ENCODE measurements at places on chromosomes 7 and 10.

DNA sequence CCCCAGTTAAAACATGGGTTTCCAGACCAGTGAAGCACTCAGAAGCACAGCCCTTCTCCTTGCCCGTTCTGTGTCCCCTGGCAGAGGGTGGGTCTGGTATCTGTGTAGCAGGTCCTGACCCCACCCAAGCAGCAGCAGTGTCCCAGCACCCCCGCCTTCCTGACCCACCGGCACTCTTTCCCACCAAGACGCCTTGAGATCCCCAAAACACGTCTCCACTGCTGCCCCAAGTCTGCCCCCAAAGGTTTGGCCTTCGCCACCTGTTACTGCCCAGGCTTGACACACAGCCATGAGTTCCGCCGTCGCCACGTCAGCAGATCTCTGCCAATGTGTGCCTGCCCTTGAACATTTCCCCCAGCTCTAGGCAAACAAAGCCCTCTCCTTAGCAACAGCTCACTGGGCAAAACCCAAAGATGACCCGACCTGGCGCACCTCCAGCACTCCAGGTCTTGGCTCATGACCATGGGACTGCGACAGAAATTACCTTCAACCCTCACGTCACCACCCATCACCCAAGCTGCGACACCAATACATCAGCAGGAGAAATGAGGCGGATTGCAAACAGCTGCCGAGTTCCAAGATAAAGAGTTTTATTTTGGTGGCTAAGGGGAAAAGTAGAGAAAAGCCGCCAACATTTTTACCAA is 75.6 kb downstream of the CTBP2 start:
- no peak for DNase-seq

DNA sequence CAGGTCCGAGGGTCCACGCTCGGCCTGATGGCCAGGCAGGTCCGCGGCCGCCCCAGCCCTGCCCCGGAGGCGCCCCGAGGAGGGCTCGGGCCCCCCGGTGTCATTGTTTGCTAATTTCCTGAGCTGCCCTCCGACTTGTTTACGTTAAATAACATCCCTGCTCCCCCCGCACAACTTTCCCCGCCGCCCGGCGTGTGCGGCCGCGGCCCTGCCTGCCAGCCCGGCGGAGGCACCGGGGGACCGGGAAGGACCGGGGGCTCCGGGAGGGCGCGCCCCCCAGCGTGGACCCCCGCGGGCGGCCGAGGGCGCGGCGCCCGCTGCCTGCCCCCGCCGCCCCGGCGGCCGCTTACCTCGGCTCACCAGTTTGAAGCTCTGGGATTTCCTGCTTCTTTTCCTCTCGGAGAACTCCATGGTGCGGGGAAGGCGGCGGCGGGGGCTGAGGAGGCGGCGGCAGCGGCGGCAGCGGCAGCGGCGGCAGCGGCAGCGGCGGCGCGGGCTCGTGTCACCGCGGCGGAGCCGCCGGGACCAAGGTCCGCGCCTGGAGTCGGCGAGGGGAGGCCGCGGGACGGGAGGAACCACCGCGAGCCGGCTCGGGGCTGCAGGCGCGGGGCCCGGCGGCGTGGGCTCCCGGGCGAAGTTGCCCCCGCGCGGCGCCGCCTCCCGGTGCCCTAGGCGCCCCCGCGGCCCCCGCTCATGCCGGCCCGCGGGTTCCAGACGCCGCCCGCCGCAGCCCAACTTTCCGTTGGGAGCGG is 515 bp downstream of the BEND7 start:
- peak; percentile 9 for DNase-seq

- no peak for DNase-seq
Observed at GRCh38 chr7:127378537-127378936, 14.0 kb downstream of the ZNF800 start.

- no peak for DNase-seq
Observed at GRCh38 chr7:39321909-39322498, 244.2 kb upstream of the YAE1 start.

DNA sequence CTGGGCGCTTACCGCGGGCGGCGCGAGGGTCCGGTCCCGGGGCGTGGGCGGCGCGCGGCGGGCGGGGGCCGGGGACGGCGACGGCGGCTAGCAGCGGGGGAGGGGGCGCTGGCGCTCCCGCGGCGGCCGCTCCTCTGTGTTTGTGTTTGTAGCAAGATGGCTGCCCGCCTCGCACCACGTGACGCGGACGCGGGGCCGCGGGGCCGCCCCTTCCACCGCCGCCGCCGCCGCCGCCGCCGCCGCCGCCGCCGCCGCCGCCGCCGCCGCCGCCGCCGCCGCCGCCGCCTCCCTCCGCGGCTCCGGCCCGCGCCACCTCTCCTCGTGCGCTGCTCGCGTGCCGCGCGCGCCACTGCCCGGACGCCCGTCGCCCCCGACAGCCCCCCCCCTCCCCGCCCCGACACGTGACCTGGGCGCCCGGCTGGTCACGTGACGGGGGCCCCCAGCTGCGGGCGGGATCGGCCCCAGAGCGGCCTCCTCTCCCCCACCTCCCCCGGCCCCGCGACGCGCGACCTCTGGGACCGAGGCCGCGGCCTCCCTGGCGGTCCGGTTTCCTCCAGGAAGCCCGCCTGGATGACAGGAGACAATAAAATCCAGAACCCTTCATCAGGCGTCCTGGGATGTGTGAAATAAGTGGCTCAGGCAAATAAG is at the start of gene GIGYF1:
Gene GIGYF1, minus strand, starts transcription at position 153 of the 648 bp plus-strand sequence. CDS start 6,012 bp downstream, outside the sequence.
- DNase-seq: peak; percentile 81

- DNase-seq: no peak
Observed at GRCh38 chr7:21542891-21543527, at the start of gene DNAH11. Gene DNAH11, plus strand, starts transcription at chr7:21543039. Its CDS starts 207 bp downstream, at chr7:21543246.

- DNase-seq: no peak
Observed at GRCh38 chr7:105821527-105821926, 54.9 kb downstream of the ATXN7L1 start.

DNA sequence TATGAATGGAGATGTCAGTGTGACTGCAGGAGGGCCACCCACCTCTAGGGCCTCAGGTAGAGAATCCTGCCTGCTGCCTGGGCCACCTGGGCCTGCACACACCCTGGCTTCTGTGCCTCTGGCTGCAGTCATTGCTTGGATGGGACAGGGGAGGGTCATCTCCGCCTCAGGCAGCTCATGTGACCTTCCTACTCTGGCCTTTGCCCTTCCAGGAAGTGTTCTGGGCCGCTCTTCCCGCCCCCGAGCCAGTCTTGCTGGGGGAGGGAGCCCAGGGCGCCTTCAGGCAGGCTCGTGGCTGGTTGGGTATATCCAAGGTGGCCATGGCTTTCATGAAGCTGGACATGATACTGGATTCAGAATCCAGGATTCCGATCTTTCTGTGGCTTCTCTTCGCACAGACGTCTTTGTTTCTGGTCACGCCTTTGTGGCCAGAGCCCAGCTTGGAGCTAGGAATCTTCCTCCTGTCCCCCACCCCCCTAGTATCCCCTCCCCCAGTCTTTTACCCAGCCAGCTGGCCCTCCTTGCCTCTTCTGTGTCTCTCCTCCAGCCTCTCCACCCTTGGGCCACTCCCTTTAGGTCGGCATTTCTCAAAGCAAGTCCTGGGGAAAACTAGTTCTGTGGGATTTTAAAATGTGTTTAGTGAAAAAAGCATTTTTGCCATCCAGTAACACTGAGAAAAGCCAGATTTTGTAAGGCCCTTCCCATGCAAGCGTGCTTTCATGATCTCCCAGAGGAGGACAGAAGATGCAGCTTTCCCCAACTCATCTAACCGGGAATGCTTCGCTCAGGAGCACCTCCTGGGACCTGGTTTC is 119.6 kb downstream of the ZMIZ1 start:
- DNase-seq: no peak

GRCh38 chr10:44416021-44416771 is 31.3 kb upstream of the CXCL12 start:
- no peak for DNase-seq

- no peak for DNase-seq
Observed at GRCh38 chr10:15901889-15902288, 41.6 kb upstream of the MINDY3 start.

- no peak for DNase-seq
Observed at GRCh38 chr7:31979690-31980330, 90.4 kb downstream of the PDE1C start.

GRCh38 chr10:9643782-9644181 is 1373.9 kb upstream of the CELF2 start:
- no peak for DNase-seq

DNA sequence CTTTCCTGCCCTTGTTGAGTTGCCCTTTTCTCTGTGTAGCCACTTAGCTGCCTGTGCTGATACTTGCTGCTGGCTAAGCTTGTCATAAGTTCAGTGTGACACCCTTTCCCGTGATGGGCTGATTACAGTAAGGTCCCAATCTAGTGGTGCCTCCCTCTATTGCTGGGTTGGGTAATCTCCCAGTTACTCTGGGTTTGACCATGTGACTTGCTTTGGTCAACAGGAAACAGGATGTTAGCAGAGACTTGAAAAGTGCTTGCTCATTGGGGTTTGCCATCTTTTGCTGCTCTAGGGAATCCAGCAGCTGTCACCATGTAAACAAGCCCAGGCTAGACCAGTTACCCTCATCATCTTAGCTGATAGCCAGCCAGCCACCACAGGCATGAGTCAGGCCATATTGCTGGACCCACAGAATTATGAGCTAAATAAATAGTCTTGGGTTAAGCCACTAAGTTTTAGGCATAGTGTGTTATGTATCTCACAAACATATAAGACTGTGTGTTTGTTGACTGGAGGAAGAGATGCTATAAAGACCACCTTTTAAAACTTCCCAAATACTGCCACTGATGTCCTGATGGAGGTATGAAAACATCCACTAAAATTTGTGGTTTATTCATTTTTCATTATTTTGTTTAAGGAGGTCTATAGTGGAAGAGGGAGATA is 4.0 kb upstream of the LEP start:
- DNase-seq: peak; percentile 51

DNA sequence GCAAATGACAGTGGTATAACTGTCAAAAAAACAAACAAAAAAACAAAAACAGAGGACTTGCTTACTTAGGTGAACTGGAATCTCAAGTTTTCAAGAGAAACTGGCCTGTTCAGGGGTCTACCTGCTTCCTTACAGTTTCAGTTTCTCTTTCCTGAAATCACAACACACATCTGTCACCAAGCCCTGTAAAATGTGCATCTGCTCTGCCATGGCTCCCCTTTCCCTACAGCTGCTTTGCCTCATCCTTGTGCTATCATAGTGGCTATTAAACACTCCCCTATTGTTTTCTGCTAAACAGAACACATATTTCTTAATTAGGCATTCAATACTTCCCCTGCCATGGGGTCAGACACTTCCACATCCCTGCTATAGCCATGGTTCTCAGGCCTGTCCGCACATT is 37.6 kb downstream of the CPED1 start:
- no peak for DNase-seq

DNA sequence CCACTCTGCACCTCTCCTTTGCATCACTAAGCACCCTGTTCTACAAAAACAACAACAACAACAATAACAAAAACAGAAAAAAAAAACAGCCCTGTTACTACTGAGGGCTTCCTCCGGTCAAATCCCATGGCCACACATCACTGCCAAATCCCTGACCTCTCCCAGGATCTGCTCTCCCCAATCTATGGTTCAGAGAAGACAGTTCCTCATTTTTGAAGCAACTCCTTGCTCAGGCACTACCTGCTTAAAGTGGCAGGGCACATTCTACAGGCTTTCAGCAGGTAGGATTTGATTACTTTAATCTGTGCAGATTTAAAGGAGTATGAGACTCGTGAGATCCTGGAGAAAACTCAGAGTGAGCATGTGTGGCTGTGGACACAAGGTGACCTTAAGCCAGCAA is 46.9 kb downstream of the PIK3CG start:
- no peak for DNase-seq

GRCh38 chr10:61902445-61903220 is 1.1 kb downstream of the ARID5B start:
- peak; percentile 43 for DNase-seq

GRCh38 chr7:29193316-29194205 is 1.0 kb upstream of the CHN2 start:
- DNase-seq: no peak

DNA sequence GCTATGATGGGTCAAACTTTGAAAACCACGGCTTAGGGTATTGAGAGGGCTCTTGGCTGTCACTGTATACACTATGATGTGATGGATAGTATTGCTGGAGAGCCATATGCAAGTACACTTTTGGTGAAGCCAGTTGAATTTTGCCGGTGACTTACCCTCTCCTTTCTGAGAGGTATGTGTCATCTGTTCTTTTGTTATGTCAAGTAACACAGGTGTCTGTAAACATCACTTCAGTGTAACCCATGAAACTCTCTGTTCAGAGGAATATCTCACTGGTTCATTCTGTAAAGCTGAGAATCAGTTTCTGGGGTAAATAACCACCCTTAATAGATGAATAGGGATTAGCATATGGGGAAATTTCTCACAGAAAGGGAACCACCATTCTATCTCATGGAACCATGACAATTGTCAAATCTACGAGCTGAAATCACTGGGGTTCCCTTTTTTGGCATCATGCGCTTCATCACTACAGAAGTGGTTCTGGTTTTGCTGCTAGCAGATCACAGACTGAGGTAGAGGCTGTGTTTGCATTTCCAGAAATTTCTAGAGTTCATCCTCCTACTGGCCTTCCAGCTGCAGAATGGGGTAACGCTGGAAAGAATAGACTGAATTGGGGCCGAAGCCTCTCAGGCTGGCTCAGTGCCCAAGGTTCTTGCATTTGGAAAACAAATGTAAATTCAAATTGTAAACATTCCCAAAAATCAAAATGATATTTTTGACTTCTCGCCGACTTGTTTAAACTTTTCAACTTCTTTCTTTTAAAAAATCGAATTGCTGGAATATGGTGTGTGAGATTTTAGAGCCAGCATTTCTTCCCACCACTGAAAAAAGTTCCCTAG is 83.3 kb upstream of the CREB5 start:
- no peak for DNase-seq

- DNase-seq: no peak
Observed at GRCh38 chr10:5592070-5592469, 67.3 kb downstream of the CALML3 start.

DNA sequence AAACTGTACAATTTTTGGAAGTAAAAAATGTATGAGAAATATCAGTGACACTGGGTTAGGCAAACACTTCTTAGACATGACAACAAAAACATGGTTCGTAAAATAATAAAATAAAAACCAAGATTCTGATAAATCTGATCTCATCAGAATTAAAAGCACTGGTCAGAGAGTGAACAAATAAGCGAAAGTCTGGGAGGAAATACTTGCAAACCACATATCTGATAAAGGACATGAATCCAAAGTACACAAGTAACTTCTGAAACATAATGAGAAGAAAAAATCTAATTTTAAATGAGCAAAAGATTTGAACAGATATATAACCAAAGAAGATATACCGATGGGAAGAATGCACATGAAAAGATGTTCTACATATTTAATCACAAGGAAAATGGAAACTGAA is 91.5 kb downstream of the RTKN2 start:
- no peak for DNase-seq
